ENCODE measurements at places on chromosomes 12 and 14.

- no peak for DNase-seq
Observed at GRCh38 chr14:24670594-24670993, 36.6 kb upstream of the GZMB start.

DNA sequence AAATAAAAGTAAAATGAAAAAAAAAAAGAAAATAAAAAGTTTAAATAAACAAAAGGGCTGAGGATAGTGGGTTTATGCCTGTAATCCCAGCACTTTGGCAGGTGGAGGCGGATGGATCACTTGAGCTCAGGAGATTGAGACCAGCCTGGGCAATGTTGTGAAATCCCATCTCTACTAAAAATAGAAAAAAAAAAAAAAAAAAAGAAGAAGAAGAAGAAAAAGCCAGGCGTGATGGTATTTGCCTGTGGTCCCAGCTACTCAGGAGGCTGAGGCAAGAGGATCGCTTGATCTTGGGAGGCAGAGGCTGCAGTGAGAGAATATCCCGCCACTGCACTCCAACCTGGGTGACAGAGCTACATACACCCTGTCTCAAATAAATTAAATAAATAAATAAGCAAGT lies 3.9 kb downstream of the TAOK3 start:
- DNase-seq = no peak

GRCh38 chr12:77893918-77894317 lies 63.2 kb downstream of the NAV3 start:
- DNase-seq = no peak

GRCh38 chr14:47715330-47715729 lies 39.9 kb upstream of the MDGA2 start:
- DNase-seq = no peak

GRCh38 chr12:131919366-131920156 lies 9.5 kb upstream of the PUS1 start:
- no peak for DNase-seq

DNA sequence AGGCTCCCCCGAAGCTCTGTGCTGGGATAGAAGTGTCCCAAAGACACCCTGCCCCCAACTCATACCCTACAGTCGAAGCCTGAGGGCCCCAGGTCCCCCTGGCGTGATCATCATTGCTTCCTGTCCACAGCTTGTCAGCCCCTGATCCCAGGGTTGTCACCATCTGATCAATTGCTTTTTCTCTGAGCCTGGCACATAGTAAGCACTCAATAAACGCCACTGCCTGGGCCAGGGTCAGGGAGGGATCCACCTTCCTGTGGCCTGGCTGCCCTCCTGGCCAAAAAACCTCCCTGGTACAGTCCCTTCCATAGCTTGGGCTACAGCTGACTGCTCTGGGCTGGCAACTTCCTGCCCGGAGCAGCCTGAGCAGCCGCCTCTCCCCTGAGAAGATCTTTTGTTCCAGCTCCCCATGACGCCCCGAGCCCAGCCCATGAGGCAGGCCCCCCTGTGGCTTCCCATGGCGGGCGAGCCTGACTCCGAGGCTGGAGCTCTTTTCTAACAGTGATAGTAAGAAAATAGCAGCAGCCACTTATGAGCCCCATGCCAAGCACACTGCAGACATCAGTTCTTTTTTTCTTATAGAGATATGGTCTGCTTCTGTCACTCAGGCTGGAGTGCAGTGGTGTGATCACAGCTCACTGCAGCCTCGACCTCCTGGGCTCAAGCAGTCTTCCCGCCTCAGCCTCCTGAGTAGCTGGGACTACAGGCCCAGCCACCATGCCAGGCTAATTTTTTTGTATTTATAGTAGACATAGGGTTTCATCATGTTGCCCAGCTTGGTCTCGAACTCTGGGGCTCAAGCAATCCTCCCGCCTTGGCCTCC lies 6.5 kb downstream of the SH2B3 start:
- DNase-seq = no peak

- no peak for DNase-seq
Observed at GRCh38 chr12:122517877-122518276, 8.9 kb downstream of the RSRC2 start.

DNA sequence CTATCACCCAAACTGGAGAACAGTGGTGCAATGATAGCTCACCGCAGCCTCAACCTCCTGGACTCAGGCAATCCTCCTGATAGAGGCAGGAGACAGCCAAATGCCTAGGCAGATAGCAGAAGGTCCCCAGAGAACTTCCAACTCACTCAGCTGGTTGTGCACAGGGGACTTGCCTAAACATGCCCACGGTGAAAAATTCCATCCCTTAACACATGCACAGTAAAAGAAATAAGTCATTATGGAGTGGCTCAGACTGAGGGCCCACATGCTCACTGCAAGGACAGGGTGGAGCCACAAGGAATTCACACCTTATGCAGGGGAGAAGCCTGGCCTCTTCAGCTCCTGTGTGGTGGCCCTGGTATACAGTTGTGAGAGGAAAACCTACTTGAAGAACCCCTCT lies 525.8 kb upstream of the ATP2B1 start:
- DNase-seq = no peak

- DNase-seq = no peak
Observed at GRCh38 chr12:105915997-105916759, 222.6 kb downstream of the NUAK1 start.

DNA sequence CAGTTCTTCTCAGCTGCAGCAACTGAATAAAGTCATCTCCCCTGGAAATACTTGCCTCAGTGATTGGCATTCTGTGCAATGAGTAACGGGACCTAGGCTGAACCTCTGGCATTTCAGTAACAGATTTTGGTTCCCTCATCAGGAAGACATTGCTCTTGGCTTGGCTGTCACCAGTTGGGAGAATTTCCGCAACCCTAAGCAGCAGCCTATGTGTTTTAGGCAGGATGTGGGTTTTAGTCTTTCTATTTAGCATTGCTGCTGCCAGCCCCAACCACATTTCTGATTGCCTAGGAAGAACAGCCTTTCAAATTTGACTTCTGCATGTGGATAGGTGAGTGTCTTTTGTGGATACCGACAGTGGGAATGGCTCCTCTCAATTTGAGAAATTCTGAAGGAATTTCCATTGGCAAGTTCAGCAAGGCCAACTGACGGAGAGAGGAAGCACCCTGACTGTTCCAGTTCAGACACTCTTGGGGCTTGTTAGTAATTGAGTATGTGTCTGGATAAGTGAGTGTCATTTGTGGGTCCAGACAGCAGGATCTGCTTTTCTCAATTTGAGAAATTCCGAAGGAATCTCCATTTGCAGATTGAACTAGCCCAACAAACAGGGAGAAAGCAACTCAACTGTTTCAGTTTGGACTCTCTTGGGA lies 19.0 kb upstream of the CLEC2A start:
- no peak for DNase-seq

- DNase-seq = no peak
Observed at GRCh38 chr12:56127485-56127887, 581 bp upstream of the ESYT1 start.

All from NCI-H1694 (cell line).